ENCODE measurements at places on chromosomes 12 and 14.

DNA sequence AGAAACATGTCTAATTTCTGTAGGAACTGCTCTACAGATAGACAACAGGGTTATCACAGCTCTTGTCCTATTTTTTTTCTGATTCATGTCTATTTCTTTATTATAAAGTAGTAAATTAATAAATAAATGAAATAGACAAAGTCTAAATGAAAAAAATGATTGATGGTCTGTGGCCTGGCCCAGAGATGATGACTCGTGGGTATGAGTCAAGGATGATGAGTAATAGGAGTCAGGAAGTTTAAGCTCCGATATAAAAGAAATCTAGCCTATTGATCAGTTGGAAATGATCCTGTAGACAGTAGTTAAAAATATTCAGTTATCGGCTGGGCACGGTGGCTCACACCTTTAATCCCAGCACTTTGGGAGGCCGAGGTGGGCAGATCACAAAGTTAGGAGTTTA, 90.6 kb upstream of the RTL1 start:
- no peak for DNase-seq

- peak; percentile 13 for DNase-seq
Observed at GRCh38 chr14:104264495-104265265, 126.3 kb downstream of the KIF26A start.

GRCh38 chr12:49648712-49649003, 25.3 kb downstream of the PRPF40B start:
- DNase-seq, result no peak

- DNase-seq, result no peak
Observed at GRCh38 chr12:50149311-50149710, 17.9 kb downstream of the CERS5 start.

- DNase-seq, result no peak
Observed at GRCh38 chr14:103514596-103515421, 7.8 kb downstream of the CKB start.

GRCh38 chr14:55370883-55371455, 40.7 kb downstream of the ATG14 start:
- no peak for DNase-seq

GRCh38 chr12:127688906-127689428, 578.0 kb upstream of the TMEM132C start:
- no peak for DNase-seq

- no peak for DNase-seq
Observed at GRCh38 chr14:61430066-61430757, 108.8 kb downstream of the PRKCH start.

- no peak for DNase-seq
Observed at GRCh38 chr14:72169521-72169920, 237.3 kb downstream of the RGS6 start.

DNA sequence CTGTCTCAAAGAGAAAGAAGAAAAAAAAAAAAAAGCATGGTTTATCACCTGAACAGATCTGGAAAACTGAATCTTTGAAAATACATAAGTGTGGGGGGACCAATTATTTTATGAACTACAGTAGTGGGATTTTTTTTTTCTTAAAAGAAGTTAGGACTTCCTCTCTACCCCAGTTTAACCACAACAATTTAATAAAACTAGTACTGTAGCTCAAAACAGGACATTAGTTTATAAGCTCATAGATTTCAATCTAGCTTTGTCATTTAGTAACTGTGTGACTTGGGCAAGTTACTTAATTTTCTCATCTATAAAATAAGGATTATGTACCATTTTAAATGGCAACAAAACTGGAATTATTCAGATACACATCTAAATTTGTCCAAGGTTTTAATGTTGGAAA, 23.5 kb upstream of the ARID4A start:
- no peak for DNase-seq

DNA sequence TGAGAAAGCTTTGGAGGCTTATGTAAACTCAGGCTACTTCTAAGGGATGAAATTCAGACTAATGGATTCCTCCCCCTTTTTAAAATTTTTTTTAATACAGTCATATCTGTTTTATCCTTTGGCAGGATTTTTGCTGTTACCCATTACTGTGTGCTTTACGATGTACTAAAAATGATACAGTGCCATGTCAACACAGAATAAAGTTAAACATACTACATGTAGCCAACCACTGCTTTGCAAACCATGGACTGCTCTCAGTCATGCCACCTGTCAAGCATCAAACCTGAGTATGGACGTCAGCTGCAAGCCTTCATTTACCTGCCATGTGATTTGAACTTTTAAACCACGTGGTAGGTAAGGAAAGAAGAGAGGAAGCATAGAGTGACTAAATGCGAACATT, 325.8 kb downstream of the FUT8 start:
- no peak for DNase-seq
